ENCODE measurements at places on chromosomes 11 and 22.

GRCh38 chr11:62445314-62445740 is 26.5 kb downstream of the SCGB1A1 start:
- DNase-seq = no peak

DNA sequence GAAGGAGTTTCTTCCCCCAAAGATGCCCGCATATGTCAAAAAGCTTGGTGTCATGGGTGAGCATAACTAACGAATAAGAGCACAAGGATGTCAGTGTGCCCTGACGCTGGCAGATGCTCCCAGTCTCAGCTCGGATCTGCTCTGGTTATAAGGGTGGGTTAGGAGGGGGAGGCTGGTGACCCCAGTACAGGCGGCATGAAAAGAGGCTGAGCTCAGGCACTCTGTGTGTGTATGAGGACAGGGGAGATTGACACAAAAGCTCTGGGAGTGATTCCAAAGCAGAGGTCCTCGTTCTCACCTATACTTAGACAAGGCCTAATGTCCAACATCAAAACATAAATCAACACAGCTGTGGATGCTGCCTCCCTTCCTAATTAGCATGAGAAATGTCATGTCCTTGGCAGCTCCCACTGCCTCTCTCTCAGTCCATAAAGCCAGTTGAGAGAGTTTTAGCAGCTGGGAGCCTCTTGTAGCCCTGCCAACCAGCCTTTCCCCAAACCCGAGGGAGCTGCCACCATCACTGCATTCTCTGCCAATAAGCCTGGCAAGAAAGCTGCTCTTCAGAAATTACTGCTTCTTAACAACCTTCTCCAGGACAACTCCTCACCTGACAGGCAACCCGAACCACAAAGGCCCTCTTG is 59.8 kb downstream of the SC5D start:
- DNase-seq = no peak

- DNase-seq = no peak
These were observed 10.8 kb downstream of the RPS6KA4 start for GRCh38 chr11:64369440-64370421.

DNA sequence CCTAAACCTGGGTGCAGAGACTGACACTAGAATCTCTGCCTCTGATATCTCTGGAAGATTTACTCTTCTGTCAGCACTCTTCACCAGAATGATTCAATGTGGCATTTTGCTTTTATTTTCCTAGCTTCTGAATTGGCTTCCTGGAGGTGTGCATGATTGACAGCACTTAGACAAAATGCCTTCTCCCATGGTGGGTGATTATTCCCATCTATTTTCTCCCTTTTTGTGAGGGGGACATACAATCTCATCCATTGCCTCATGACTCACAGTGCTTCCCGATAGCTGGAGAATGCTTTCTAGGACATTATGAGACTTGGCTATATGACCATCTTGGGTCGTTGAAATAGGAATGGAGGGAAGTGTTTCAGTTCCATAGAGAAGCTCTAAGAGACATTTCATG is 4.0 kb upstream of the TRIM68 start:
- DNase-seq = no peak

DNA sequence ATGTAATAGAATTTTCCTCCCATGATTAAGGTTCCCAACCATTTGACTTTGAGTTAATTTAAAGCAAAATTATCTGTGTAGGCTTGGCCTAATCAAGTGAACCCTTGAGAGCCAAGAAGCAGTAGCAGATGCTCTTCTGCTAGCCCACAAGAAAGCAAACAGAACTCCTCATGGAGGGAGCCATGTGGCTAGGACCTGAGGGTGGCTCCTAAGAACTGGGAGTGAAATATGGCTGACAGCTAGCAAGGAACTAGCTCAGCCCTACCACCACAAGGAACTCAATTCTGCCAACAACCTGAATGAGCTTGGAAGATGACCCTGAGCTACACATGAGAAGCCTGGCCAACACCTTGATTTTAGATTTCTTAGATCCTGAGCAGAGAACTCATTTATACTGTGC is 167.7 kb downstream of the WNT11 start:
- no peak for DNase-seq

DNA sequence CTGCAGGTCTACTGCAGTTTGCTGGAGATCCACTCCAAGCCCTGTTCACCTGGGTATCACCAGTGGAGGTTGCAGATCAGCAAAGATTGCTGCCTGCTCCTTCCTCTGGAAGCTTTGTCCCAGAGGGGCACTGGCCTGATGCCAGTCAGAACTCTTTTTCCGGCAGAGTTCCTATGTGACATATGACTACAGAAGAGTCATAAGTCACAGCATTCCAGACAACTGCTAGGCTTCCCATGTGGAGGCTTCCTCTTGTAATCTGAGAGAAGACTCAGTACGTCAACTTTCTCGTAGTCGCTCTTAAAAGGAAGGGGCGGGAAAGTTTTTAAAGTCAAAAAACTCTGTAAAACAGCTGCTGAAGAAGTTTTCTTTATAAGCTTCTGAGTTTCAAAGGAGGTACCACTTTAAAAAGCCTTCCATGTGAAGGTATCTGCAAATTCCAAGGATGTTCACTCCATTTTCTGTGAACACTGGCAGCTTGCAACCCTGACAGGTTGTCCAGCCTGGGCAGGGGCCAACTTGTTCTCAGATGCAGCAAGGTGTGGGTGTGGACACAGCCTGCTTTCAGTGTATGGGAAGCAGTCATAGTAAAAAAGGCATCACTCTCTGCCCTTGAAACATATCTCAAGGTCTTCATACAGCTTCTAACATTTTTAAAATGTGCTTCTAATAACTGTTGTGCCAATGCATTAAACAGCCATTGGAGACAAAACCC is 97.8 kb downstream of the ME3 start:
- no peak for DNase-seq

DNA sequence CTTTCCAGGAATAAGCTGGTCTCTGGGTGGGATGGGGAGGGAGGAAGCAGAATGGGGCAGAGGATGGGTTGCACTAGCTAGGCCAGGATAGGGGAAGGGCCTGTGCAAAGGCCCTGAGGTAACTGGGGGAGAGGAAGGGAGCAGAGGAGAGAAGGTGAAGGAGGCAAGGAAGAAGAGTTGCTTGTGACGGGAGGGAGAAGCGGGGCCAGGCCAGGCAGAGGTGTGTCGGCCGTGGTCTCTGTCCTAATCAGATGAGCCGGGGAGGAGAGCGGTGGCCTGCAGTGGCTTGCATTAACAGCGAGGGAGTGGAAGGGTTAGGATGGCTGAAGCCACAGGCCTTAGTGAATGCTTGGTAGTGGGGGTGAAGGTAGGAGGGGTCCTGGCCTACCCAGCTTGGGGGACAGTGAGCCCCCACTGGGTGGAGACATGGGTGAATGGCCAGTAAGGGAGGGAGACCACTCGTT is 6.0 kb upstream of the DERL3 start:
- no peak for DNase-seq

DNA sequence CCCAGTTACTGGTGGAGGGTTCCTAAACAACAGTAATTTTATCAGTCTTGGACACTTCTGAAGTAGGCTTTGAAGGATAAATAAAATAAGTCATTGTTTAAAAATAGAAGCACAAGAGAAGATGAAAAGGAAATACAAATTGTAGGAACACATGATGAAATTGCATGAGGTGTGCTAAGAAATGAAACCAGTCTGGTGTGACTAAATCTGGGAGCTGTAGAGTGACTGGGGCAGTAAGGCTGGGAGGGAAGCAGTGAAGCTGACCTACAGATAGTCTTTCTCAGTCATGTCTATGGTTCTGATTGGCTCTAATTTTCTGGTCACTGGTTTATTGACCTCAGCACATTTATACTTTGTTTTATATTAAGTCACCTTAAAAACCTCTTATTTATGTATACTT is 139.1 kb downstream of the SLC17A6 start:
- no peak for DNase-seq

DNA sequence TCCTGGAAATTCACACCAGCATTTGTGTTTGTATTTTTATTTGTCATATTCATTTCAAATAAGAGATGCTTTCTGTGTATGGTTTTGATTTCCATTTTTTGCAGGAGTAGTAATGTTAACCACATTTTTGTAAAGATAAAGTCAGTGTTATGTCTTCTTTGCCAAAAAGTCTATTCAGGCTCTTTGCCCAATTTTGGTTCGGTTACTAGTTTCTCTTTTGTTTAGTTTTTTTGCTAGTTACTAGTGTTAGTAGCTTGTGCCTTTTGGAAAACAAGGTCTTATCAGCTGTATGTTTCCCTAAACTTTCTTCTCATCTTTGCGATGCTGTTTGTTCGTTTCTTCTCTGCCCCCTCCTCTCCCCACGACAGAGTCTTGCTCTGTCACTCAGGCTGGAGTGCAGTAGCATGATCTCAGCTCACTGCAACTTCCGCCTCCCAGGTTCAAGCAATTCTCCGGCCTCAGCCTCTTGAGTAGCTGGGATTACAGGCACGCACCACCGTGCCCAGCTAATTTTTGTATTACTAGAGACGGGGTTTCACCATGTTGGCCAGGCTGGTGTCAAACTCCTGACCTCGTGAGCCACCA is 112.3 kb upstream of the GRK3 start:
- no peak for DNase-seq

- DNase-seq = no peak
These were observed 31.3 kb downstream of the CEP57 start for GRCh38 chr11:95821640-95822039.

DNA sequence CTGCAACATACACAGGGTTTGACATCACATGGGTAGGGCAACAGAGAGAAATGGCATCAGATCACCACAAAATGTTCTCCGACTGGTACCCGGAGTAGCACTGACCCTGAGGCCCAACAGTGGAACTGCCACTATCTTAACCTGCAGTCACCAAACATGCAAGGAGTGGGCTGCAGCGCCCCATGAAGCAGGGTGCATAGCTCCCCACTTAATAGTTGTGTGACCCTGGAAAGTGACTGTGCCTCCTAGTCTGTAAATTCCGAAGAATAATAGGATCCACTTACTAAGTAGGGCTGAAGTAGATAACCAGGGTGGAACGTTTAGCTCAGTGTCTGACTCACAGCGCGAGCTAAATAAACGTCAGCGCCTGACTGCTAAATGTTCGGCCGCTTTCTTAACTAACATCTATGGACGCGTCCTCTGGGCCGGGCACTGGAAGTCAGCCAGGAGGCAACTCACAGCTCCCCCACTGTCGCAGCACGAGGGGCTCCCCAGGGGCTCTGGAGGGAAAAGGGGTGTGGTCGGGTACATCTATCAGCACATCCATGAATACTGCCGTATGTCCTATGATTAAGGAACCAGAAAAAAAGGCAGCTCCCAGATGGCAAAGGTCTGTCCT is 777 bp downstream of the LTO1 start:
- no peak for DNase-seq

DNA sequence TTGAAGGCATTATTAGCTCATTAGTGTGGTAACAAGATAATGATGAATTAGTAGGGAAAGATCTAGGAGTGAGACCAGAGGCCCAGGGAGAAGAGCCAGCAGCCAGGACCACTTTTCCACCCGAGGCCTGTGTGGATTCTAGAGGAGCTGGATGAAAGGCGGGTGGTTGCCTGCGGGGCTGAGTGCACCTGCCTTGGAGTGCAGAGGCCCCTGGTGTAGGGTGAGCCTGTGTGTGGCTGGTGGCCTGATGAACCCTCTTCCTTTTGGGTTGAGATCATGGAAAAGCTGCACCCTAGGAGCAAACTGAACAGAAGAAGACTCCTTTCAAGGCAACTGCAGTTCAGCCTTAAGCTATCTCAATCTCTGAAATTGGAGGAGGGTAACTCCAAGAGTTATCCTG is 5.9 kb upstream of the TP53AIP1 start:
- DNase-seq = no peak

DNA sequence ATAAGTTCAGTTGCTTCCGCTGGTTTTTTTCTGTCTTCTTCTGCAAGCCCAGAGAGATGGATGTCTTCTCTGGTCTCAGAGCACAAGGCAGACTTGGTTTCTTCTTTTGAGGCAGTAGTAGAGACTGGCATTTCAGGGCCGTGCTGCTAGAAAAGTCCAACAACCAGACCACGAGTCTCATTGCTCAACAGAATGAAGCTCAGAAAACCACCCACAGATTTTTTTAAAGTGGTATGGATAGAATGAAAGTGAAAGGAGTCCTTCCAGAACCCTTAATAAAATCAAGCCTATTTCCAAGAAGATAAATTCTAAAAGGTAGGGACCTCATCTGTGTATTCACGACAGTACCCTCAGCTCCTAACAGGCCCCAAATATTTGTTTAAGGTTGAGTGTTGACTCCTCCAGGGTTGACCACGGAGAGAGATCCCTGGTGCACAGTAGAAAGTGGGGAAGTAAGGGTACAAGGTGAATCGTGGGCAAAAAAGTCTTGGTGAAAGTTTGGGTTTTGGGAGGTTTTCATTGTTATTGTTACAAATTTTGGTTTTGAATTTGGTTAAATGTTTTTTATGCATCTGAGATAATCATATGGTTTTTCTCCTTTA is 43.6 kb upstream of the DDX6 start:
- no peak for DNase-seq

GRCh38 chr22:40153192-40153591 is 24.5 kb upstream of the TNRC6B start:
- no peak for DNase-seq

DNA sequence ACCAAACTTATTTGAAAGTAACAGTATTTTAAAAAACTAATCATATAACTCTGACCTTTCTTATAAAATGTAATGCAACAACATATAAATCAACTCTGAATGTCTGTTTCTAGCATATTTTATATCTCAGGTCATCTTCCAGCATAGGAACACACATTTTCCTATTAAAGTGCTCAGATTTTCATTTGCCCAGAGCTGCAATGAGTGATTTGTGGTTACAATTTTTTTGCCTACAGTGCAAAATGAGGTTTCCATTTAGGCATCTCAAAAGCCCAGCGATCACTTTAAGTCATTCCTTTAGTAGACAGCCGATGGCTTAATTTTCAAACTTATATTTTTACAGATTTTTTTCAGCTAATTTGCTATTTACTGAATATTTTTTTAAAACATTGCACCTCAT is 1.0 kb downstream of the LYVE1 start:
- DNase-seq = no peak

DNA sequence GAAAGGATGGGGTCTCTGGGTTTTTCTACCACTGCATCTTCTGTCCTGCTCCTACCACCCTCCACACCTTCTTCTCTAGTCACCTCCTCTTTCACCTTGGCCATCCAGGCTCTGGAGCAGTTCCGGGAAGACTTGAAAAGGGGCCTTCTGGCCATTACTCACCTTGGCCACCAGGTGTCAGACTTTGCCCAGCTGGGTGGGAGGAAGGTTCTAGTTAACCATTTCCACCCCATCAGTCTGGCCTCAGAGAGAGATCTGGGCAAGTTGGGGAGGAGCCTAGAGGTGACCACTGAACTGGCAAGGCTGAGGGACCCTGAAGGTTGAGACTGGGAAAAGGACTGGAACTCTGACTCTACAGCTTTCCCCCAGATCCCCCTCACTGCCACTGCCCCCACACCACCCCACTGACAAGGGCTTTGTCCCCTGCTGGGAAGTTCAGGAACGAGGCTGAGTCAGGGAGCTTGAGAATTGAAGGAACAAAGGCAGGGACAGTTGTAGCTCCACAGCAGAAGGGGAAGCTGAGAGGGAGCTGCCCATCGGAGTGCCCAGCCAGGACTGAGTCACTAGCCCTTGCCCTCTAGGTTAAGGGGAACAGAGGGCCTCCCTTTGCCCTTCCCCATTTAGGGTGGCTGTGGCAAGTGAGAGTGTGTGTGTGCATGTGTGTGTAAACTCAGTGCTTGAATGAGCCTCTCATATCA is 3.7 kb upstream of the POLD4 start:
- peak; percentile 42 for DNase-seq

- DNase-seq = no peak
These were observed 112.5 kb upstream of the CLPB start for GRCh38 chr11:72546866-72547265.

Measured in stimulated activated CD4-positive, alpha-beta T cell treated with anti-CD3 and anti-CD28 coated beads, TNF-alpha, amount 100 ng/mL, for 1 hour (primary cell).